NCI-H1048 (cell line): ENCODE measurements at places on chromosomes 1 and 21.

DNA sequence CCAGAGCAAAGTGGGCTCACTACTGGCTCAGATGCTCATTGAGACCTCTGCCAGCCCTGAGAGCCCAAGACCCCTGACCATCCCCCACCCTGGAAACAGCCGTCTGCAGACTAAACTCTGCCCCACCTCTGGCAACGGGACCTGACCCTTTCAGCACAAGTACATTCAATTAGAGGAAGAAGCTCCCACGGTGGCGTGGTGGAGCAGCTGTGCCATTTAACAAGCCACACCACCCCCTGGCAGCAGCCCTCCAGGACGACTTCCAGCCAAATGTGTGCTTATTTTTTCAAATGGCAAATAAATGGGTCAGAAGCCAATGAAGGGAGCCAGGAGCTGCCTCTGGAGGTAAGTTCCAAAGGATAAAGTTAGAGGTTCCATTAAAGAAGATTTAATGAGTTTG, 226.7 kb downstream of the NPHP4 start:
- no peak for DNase-seq

DNA sequence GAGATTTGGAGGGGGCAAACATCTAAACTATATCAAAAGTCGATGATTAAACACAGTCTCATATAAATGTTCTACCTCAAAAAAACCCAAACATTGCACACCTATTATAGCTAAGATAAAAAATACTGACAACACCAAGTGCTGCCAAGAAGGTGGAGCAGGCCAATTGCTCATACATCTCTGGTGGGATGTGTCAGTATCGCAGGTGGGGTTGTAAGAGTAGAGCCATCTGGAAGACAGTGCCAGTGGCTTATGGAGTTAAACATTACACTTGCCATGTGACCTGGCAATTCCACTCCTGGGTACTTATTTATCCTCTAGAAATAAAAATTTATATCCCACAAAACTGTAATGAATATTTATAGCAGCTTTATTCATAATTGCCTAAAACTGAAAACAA, 213.4 kb downstream of the DISC1 start:
- no peak for DNase-seq

- DNase-seq = no peak
Measured at GRCh38 chr21:14846621-14847020, 218.2 kb downstream of the NRIP1 start.

GRCh38 chr1:78691995-78692747, 42.5 kb downstream of the IFI44 start:
- DNase-seq = no peak

DNA sequence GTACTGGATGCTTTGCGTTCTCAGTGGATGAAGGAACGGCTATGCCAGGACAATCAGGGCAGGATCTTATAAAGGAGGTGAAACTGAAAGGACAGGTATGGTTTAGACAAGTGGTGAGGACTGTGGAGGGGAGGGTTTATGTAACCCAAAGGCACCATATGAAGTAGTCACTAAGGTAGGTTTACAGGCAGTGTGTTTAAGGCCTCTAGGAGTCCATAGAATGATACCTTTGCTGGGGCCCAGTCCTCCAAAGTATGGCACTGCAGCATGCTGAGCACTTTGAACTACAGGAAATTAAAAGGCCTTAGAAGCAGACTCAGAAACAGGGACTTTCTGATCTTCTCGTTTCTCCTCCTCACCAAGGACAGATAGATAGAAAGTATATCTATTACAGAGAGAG, 304.7 kb upstream of the USP25 start:
- no peak for DNase-seq
